Endothelial cell (in vitro differentiated cells): ENCODE measurements at places on chromosomes 1 and 21. TPM values are rescaled to one million over a fixed set of nuclear protein-coding genes. Genes with fewer than 3 reads are reported as not detected.

DNA sequence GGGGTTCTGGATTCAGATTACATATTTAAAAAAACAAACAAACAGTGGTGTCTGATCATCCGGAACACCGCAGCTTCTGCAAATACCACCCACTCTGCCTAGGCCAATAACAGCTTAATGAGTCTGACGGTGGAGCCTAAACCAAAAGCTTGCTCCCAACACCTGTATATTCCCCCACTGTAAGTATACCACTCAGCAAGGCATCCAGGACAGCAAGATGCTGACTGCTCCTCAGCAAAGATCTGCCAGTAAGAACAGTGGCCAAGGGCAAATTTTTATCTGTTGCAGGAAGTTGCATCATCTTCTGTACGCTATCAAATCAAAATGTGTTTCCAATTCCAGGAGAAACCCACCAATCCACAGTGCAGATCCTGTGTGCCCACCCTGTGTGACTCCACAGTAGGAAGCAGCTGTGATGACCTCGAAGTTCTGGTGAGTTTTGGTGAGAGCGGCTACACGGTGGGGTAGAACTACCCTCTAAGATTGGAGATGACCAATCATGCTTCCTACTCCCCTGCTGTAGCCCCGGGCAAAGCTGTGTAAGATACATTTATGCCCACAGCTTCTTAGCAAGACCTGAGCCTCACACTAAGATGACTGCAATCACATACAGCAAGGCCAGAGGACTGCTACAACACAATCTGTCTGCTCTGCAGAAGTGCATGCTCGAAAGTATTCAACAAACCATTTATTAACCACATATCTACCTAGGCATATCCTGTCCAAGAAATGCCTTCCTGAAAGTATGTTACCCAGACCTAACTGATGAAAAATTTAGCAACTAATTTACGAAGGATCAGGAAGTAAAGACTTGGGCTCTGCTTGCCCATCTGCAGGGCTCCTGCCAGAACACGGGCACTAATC lies 30.5 kb downstream of the SIPA1L2 start:
- no peak for DNase-seq

Gene GBP3
- total RNA-seq, result 0.36 TPM

Gene DCDC2B
- not detected for total RNA-seq

- no peak for DNase-seq
Measured at GRCh38 chr1:22380024-22380785, 71.4 kb upstream of the ZBTB40 start.

Gene MAGOH
- 57.3 TPM for total RNA-seq

Gene CD1D
- total RNA-seq, result 1.5 TPM

DNA sequence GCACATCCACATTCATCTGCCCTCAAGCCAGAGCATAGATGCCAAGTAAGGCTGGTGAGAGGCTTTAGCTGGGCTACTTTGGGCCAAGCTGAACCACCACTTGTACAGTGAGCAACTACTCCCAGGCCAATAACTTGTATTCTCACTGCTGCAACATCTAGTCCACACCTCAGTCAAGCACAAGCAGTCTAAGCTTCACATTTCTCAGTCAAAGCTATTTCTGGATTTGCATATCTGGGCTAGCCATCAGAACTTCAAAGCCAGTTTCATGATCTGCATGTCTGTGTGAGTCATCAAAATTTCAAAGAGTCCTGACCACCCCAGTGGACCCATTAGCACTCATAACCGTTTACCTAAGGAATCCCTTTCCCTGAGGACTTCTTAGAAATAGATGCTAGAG lies 77.7 kb upstream of the DIRAS3 start:
- DNase-seq, result no peak

DNA sequence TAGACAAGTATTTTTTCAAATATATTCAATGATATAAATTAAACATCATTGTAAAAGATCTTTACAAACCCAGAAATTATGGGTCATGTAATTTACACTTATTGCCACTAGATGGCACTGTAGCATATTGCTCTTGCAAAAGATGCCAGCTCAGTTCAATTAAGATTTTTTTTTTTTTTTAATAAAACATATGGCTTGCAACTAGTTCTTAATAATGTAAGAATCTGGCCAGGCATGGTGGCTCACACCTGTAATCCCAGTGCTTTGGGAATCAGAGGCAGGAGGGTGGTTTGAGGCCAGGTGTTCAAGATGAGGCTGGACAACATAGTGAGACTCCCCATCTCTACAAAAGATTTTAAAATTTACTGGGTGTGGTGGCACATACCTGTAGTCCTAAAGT lies 49.4 kb upstream of the DESI2 start:
- no peak for DNase-seq

DNA sequence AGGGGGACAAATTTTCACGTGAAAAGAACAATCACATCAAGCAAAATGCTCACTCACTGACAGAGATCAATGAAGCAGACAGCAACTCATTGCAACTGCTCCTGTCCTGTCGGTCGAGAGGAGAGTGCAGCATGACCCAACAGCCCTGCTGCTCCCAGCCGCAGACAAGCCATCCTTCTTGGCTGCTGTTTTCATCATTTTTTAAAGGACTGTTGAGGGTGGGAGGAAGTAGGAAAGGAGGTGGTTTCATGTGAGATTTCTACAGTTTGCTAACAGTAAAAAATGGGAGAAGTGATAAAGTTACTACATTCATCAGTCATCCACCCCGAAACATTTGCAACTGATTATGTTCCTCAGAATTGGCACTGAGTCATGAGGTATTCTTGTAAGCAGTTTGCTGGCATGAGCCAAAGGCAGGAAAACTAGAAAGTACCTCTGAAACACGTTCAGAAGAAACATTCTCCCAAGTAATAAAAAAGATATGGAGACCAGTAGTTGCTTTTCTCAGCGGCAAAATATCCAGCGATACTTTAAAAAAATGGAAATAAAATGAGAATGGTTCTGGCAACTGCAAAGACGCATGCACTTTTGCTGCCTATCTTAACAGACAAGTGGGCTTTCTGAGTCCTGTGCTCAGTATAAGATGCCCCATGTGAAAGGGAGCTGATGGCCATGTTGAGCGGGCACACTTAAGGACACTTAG lies 72.0 kb upstream of the CLDN14 start:
- no peak for DNase-seq

GRCh38 chr1:37814252-37814651 lies 6.2 kb upstream of the YRDC start:
- no peak for DNase-seq
